Renal cortical epithelial cell (primary cell): ENCODE measurements at places on chromosomes 2 and 18. TPM values are rescaled to one million over a fixed set of nuclear protein-coding genes. Genes with fewer than 3 reads are reported as not detected.

PSMA8 gene
- not detected in 2 replicates for total RNA-seq

SP140L gene
- 5.4 and 14.6 TPM in 2 replicates for total RNA-seq

TCF7L1 gene
- 0.52 and 1.4 TPM in 2 replicates for total RNA-seq

ALK gene
- total RNA-seq: not detected in 2 replicates

CXCR1 gene
- total RNA-seq: not detected in 2 replicates

TPO gene
- total RNA-seq: not detected in 2 replicates

MLPH gene
- 17.7 and 24.6 TPM in 2 replicates for total RNA-seq

CYTIP gene
- 0.94 TPM in 1 of 2 replicates, not detected in the other for total RNA-seq

ARHGEF4 gene
- total RNA-seq: 0.35 and 0.40 TPM in 2 replicates
